ENCODE measurements at places on chromosomes 3 and 15.

DNA sequence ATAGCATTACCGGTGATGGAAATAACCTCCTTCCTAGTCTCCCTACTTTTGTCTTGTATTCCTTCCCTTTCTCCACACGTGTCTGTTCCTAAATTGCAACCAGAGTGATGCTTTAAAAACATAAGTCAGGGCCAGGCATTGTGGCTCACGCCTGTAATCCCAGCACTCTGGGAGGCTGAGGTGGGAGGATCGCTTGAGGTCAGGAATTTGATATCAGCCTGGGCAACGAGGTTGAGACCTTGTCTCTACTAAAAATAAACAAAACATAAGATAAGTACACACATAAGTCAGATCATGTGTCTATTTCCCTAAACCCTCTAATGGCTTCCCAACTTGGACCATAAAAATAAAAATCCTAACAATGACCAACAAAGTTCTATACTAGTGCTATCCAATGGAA is 18.4 kb downstream of the ARMC8 start:
- peaks cover 4% of the 10 kb centered on the region for H3K4me1 ChIP-seq
- no peak overlapping the region for H3K4me3 ChIP-seq
- DNase-seq, result no peak
- H3K36me3 ChIP-seq, result no peaks in the 10 kb centered on the region
- H3K27me3 ChIP-seq, result no peaks in the 10 kb centered on the region
- H3K27ac ChIP-seq, result no peak overlapping the region

- H3K36me3 ChIP-seq, result no peaks in the 10 kb centered on the region
- H3K27me3 ChIP-seq, result no peaks in the 10 kb centered on the region
- no peak overlapping the region for H3K4me3 ChIP-seq
- no peak for DNase-seq
- no peaks in the 10 kb centered on the region for H3K4me1 ChIP-seq
Observed at GRCh38 chr3:124600765-124601164, 129.5 kb upstream of the UMPS start.

DNA sequence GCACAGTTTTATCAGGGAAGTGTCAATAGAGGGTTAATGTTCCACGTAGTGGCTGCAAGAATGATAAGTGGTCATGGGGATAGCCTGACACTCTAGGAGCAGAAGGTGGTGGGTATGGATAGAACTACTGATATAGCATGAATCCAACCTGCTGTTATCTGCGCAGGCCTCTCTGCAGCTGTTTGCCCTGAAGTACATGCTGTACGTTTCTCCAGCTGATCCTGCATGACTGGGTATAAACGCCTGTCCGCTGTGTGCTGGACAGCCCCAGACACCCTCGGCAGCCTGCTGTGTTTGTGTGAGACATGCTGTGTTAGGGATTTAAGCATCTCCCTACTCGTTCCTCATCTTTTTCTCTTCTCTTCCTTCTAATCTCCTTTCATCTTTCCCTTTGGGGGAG is 87.1 kb downstream of the LPP start:
- H3K4me3 ChIP-seq, result no peak overlapping the region
- H3K4me1 ChIP-seq, result no peaks in the 10 kb centered on the region
- H3K36me3 ChIP-seq, result no peaks in the 10 kb centered on the region
- H3K27me3 ChIP-seq, result no peaks in the 10 kb centered on the region
- H3K27ac ChIP-seq, result no peak overlapping the region
- no peak for DNase-seq

GRCh38 chr3:142159083-142159740 is 9.9 kb upstream of the TFDP2 start:
- DNase-seq, result no peak
- no peak overlapping the region for H3K27ac ChIP-seq
- no peak overlapping the region for H3K4me3 ChIP-seq
- no peaks in the 10 kb centered on the region for H3K27me3 ChIP-seq
- no peaks in the 10 kb centered on the region for H3K4me1 ChIP-seq

- no peaks in the 10 kb centered on the region for H3K36me3 ChIP-seq
- DNase-seq, result no peak
- peaks cover 67% of the 10 kb centered on the region for H3K4me1 ChIP-seq
- H3K27ac ChIP-seq, result no peak overlapping the region
Observed at GRCh38 chr3:187963003-187963676, 190.8 kb upstream of the LPP start.

Measured in left lung (tissue), 14 donors.